ENCODE measurements at places on chromosomes 1 and 21. TPM values are rescaled to one million over a fixed set of nuclear protein-coding genes. Genes with fewer than 3 reads are reported as not detected.

DNA sequence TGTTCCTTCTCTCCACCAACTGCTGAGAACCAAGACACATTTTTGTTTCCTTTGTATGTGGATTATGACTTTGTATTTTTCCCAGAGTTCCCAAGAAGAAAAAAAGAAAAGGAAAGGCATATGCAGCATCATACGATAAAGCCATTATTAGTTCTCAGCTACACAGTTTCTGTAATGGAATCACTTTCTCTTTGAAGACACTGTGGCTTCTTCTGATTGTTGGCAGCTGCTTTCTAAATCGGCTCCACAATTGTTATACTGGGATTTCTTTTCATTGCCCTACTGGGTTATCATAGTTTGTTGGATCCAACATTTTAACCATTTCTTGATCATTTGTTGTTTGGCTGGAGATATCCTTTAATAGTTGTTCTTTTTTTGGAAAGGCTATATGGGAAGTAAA, 89.5 kb upstream of the HIVEP3 start:
- no peaks in the 10 kb centered on the region for H3K4me1 ChIP-seq
- no peak for DNase-seq
- H3K27ac ChIP-seq: no peak overlapping the region
- no peaks in the 10 kb centered on the region for H3K27me3 ChIP-seq
- no peak overlapping the region for H3K4me3 ChIP-seq

DNA sequence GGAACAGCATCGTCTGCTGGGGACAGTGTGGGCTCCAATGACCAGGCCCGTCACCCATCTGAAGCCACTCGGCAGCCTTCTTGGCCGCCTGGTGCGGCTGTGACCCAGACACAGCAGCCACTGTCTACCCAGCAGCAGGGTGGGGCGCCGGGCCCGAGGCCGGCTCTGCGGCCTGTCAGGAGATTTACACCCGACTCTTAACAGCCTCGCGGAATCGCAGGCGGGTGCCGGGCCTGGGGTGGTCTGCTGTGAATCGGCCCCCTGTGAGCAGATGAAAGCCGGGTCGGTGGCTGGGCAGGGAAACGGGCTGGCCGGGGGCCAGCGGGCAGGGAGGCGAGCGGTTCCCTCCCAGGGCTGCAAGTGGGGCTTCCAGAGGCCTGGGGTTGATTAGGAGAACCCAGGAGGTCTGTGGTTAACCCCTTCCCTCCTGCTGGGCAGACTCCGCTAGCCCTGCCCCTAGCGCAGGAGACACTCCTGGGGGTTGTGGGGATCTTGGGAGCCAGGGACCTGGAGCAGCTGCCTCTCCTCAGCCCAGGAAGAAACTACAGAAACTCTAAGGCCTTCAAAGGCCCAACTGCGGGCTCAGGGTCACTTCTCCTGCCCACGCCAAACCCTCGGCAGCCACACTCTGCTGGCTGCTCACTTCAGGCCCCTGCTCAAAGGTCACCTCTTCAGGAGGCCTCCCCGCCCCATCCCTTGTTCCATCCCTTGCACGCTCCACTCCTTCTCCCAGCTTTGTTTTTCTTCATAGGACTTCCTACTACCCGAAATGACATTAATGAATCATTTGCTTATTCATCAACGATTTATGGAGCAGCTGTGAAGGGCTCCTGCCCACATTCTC, 15.6 kb downstream of the RUNX3 start:
- no peak overlapping the region for H3K27ac ChIP-seq
- peaks cover 4% of the 10 kb centered on the region for H3K4me1 ChIP-seq
- DNase-seq: peak; percentile 47
- no peaks in the 10 kb centered on the region for H3K36me3 ChIP-seq

GRCh38 chr1:210883821-210884220, 250.1 kb downstream of the KCNH1 start:
- no peaks in the 10 kb centered on the region for H3K36me3 ChIP-seq
- no peak overlapping the region for H3K27ac ChIP-seq
- H3K4me3 ChIP-seq: no peak overlapping the region

DNA sequence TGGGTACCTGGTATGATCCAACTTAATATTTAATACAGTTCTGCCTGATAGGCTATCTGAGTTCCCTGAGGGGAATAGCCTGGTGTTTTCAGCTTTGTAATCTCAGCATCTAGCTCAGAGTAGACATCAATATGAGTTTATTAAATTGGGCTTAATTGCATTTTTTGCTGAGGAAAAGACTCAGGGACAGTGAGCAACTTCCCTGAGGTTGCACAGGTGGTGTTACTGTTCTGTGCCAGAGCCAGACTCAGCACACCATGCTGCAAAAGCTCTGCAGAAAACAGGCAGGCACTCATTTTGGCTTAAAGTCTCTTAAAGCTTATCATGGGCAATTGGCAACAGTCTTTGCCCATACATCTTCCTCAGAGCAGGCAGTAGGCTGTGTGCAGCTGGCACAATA, 90.5 kb upstream of the JUN start:
- peaks cover 8% of the 10 kb centered on the region for H3K4me1 ChIP-seq
- no peaks in the 10 kb centered on the region for H3K36me3 ChIP-seq
- H3K4me3 ChIP-seq: no peak overlapping the region
- DNase-seq: no peak
- no peaks in the 10 kb centered on the region for H3K27me3 ChIP-seq

- no peak overlapping the region for H3K27ac ChIP-seq
- H3K4me3 ChIP-seq: no peak overlapping the region
- no peaks in the 10 kb centered on the region for H3K4me1 ChIP-seq
Measured at GRCh38 chr1:13682444-13682843, 17.5 kb upstream of the PRDM2 start.

NES gene
- total RNA-seq: 46.1 TPM

KPNA6 gene
- total RNA-seq: 50.7 TPM

- no peak overlapping the region for H3K4me3 ChIP-seq
- no peaks in the 10 kb centered on the region for H3K4me1 ChIP-seq
- H3K27me3 ChIP-seq: no peaks in the 10 kb centered on the region
- no peak for DNase-seq
Measured at GRCh38 chr1:105793536-105794146, 1262.8 kb upstream of the PRMT6 start.

CAMSAP2 gene
- 29.4 TPM for total RNA-seq

DNA sequence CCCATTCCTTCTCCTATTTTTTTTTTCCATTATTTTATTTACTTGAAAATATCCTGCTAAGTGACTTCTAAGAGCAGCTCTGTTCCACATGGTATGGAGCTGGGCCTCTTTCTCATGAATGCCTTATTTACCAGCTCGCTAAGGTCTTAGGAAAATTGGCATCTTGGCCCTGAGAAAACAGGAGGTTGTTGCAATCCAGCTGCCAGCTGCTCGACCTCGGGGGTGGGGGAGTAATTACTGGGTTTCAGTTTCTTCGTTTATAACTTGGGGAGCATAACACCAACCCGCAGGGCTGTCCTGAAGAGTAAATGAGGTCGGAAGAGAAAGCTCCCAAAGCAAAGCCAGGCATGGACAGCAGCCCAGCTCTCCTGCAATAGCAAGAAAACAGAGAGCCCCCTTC, 176.3 kb downstream of the AJAP1 start:
- no peak for DNase-seq
- no peak overlapping the region for H3K27ac ChIP-seq
- H3K4me3 ChIP-seq: no peak overlapping the region
- H3K27me3 ChIP-seq: no peaks in the 10 kb centered on the region

- no peak overlapping the region for H3K4me3 ChIP-seq
- no peaks in the 10 kb centered on the region for H3K4me1 ChIP-seq
- H3K27ac ChIP-seq: no peak overlapping the region
- no peak for DNase-seq
- peaks cover 37% of the 10 kb centered on the region for H3K27me3 ChIP-seq
- H3K36me3 ChIP-seq: no peaks in the 10 kb centered on the region
Measured at GRCh38 chr1:162396201-162396906, 14.8 kb downstream of the C1orf226 start.

DNA sequence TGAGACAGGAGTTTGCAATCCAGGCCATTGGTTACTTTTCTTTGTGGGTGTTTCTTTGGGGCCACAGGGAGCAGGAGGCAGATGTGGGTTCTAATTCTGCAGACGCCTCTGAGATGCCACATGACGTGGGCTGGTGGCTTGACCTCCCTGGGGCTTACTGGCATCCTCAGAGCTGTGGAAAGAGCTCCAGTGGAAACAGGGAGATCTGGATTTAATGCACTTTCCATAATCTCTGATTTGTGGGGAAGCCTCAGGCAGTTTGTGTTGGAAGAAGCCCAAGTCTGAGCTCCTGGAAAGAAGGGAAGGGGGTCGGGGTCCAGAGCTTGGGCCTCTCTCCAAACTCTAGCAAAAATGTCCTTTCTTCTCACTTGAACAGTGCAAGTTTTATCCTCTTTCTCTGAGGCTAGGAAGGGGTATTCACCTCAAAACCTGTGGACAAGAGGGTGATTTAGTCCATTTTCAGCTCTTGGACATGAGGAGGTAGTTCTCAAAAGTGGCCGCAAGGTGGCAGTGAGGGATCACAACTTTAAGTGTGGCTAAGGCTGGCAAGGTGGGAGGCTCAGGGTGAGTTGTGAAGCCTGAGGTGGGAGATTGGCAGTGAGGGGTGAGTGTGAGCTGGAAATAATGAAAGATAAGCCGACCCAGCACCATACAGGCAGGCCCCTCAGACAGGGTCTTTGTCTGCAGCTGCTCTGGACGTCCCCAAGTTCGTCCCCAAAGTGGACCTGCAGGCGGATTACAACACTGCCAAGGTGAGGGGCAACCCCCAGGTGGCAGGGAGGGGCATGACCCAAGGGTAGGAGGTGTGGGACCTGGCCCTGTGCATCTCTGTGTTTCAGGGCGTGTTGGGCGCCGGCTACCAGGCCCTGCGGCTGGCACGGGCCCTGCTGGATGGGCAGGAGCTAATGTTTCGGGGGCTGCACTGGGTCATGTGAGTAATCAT, 9.2 kb downstream of the IKBKE start:
- peaks cover 45% of the 10 kb centered on the region for H3K36me3 ChIP-seq
- H3K4me1 ChIP-seq: peaks cover 9% of the 10 kb centered on the region
- DNase-seq: peak; percentile 82
- no peak overlapping the region for H3K27ac ChIP-seq
- H3K27me3 ChIP-seq: no peaks in the 10 kb centered on the region
- no peak overlapping the region for H3K4me3 ChIP-seq

- H3K4me1 ChIP-seq: no peaks in the 10 kb centered on the region
- no peak overlapping the region for H3K4me3 ChIP-seq
- DNase-seq: no peak
- H3K27ac ChIP-seq: no peak overlapping the region
- no peaks in the 10 kb centered on the region for H3K36me3 ChIP-seq
Measured at GRCh38 chr1:39694026-39694425, 2.8 kb upstream of the HPCAL4 start.

GNG5 gene
- 36.4 TPM for total RNA-seq

DNA sequence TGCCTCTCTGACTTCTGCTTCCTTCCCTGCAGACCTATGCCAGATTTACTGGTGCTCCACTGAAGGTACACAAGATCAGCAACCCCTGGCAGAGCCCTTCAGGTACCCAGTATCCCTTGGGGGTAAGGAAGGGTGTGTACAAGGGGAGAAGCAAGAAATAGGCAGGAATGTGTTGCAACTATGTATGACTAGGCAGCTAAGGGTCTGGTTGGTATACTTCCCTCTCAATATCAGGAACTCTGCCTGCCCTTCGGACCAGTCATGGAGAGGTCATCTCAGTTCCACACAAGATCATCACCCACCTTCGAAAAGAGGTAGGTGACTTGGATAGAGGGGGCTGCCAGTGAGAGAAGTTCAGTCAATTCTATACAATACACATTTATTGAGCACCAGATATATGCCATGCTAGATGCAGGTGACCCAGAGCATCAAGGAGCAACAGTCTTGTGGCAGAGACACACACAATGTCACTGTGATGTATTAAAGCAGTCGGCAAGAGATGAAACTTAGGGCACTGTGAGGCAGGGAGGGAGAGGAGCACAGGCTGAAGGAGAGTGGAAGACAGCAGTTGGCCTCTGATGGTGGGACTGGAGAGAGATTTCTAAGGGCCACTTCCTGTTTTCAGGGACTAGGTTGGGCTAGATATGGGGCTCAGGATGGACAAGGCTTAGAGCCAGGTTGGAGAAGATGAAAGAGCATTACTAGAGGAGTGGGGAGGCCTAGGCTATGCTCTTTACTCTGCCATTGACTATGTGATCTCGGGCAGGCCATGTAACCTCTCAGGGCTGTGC, 2.0 kb downstream of the MTX1 start:
- H3K4me1 ChIP-seq: peaks cover 15% of the 10 kb centered on the region
- no peak for DNase-seq

DNA sequence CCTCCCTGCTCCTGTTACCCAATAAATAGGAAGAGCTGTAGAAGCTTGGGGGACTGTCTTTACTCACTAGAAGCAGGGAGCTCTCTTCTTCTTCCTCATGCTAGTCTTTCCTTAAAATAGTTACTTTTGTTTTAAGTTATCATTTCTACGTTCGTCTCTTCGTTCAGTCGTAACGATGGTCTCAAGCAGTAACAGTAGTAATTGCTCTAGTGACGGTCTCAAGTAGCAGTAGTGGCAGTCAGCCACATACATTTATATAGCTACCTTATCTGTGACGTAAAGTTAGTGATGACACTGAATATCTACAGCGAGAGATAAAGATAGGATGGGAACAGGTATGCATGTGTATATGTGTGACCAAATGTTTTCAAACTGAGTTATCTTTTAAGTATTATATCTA, 15.4 kb upstream of the ERO1B start:
- H3K4me1 ChIP-seq: no peaks in the 10 kb centered on the region
- no peak overlapping the region for H3K27ac ChIP-seq
- no peaks in the 10 kb centered on the region for H3K27me3 ChIP-seq
- DNase-seq: no peak

DNALI1 gene
- total RNA-seq: 9.1 TPM

PADI3 gene
- not detected for total RNA-seq

- no peaks in the 10 kb centered on the region for H3K4me1 ChIP-seq
- no peaks in the 10 kb centered on the region for H3K36me3 ChIP-seq
Measured at GRCh38 chr1:88647249-88647645, 36.8 kb upstream of the PKN2 start.

B3GALT2 gene
- total RNA-seq: 5.8 TPM

DNA sequence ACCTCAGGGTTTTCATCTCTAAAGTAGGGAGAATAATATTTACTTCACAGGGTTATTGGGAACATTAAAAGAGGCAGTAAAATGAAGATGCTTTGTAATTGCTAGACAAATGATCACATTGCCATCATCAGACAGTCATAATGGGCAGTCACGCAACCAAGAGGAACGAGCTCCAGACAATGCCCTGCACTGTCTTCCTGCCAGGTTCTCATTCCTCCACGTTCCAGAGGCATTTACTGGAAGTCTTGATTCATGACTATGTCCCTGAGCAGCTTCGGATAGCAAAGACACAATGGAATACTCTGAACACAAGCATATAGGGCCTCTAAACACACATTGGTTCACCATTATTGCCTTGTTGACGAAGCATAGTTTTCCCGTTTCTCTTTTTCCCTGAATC, 389.7 kb downstream of the NTNG1 start:
- DNase-seq: no peak
- H3K27me3 ChIP-seq: no peaks in the 10 kb centered on the region
- H3K27ac ChIP-seq: no peak overlapping the region
- no peak overlapping the region for H3K4me3 ChIP-seq

GRCh38 chr1:212692774-212693644, 6.6 kb downstream of the BATF3 start:
- H3K27me3 ChIP-seq: no peaks in the 10 kb centered on the region
- H3K4me3 ChIP-seq: no peak overlapping the region
- peak; percentile 69 for DNase-seq

GRCh38 chr1:227897704-227898438, 49.9 kb downstream of the WNT9A start:
- H3K27ac ChIP-seq: no peak overlapping the region
- H3K27me3 ChIP-seq: no peaks in the 10 kb centered on the region
- H3K4me3 ChIP-seq: no peak overlapping the region

- peaks cover 19% of the 10 kb centered on the region for H3K27me3 ChIP-seq
- no peak overlapping the region for H3K27ac ChIP-seq
- H3K4me3 ChIP-seq: no peak overlapping the region
- peaks cover 2% of the 10 kb centered on the region for H3K4me1 ChIP-seq
- H3K36me3 ChIP-seq: no peaks in the 10 kb centered on the region
Measured at GRCh38 chr21:42208801-42209490, 10.0 kb upstream of the ABCG1 start.

Measured in IMR-90 (cell line).